ENCODE measurements at places on chromosomes 16 and 17.

DNA sequence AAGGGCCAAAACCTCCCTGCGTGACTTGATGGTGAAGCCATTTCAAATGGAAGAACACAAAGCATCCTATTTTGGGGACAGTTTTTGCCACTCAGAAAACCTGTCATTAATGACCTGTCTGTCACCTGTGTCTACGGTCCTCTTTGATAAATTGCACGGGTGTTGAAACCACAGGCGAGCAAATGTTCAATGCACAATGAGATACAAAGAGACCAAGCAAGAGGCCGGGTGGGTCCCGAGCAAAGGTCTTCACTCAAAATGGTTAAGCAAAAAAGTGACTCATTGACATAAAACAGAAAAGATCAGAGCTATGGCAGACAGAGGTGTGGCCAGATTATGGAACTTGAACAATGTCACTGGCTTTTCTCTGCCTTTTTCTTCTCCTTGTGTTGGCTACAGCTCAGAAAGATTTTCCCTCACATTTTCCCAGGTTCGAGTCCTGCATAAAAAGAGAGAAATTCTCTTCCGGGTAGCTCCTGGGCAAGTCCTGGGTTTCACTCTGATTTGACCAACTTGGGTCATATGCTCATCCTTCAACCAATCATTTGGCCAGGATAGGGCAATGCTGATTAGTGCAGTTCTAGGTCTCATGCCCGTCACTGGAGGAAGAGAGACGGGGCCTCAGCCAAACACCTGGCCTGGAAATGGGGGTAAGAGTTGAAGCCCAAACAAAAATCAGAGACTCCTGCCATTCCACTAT, 92.2 kb downstream of the CMC2 start:
- no peak for DNase-seq

DNA sequence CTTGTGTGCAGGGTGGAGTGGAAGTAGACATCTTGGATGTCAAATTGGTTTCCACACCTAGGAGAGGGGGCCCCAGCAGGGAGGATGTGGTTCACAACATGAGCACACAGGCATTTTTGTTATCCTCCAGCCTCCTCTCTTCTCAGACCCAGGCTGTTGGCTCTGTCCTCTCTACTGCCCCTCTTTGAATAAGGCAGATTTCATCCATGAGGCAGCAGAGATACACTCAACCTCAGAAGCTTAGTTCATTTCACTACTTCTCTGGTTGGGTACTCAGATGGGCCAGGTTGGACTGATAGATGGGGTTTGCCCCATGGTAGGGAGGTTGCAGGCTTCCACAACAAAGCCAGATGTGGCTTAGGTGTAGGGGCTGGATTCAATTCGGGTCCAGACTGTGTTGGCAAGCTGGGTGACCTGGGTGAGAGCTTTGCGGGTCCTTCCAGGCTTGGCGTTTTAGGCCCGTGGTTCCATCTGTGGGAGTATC, 22.2 kb upstream of the NFATC3 start:
- DNase-seq: no peak

GRCh38 chr16:50311891-50312501, 45.6 kb downstream of the ADCY7 start:
- no peak for DNase-seq

GRCh38 chr16:49918257-49918656, 62.3 kb upstream of the ZNF423 start:
- DNase-seq: no peak

- DNase-seq: peak; percentile 38
Measured at GRCh38 chr17:61340431-61341209, 59.0 kb upstream of the TBX2 start.
